ENCODE measurements at places on chromosomes 2 and 18.

DNA sequence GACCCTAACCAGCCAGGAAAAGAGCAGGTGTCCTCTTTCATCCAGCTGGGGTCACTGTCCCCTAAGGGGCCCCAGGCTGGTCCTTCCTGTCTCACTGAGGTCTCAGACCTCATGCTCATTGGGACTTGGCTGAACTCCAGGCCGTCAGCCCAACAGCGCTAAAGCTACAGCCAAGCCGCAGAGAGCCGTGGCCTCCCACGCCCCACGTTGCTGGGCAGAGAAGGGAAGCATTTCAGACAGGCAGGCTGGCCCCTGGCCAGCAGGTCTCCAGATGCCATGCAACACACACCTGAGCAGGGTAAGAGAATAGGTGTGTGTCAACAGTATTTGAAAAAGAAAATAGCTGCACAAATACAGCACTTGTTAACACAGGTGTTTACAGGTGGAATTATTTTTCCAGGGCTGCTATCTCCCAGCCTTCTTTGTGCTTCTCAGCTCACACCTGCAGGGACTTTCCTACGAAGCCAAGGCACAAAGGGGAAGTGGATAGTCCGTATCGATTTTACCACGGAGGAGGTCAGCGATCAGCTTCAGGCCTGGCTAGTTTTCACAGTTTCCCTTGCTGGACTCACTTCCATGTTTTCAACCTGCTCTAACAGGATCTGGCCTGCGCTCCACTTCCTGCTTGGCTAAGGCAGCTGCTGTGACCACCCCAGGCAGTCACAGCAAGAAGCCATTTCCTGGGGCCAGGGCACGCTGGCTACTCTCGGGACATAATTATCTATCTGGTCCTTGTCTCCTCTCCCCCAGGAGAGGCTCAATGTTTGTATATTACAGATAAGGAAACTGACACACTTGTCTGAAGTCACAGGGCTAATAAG, 156.1 kb upstream of the ID2 start:
- no peak for DNase-seq

DNA sequence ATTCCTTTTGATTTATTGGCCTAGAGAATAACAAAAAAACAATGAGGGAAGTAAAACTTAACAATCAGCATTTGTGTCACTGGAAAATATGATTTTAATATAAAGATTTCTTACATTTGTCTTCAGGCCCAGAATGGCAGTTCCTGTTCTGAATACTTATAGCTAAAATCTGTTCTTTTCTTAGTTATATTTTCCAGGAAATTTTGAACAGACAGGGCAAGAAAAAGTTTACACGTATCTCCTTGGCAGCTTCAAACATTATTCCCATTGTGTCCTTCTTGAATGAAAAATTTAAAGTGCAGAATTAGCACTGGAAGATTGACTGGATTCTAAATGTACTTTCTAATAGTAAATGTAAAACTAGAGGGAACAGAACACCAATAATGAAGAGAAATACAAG, 1454.0 kb upstream of the PIK3C3 start:
- DNase-seq = no peak

GRCh38 chr18:135045-135444, 23.3 kb upstream of the USP14 start:
- DNase-seq = no peak

- DNase-seq = no peak
Measured at GRCh38 chr2:227813562-227814353, at the start of gene CCL20. Gene CCL20 (plus strand): TSS chr2:227813842. CDS start chr2:227813912, 70 bp downstream.

GRCh38 chr2:37705191-37705590, 33.7 kb upstream of the CDC42EP3 start:
- DNase-seq = no peak

GRCh38 chr2:173819852-173820251, 145.3 kb downstream of the SP3 start:
- no peak for DNase-seq
